Heart right ventricle (tissue), 16 donors: ENCODE measurements at places on chromosomes 3 and 15. TPM values are rescaled to one million over a fixed set of nuclear protein-coding genes. Genes with fewer than 3 reads are reported as not detected.
A peak's percentile ranks its signal among the peaks of the same experiment; 100 is the strongest.

The COLQ gene
- total RNA-seq: 16.5 TPM

The PLA1A gene
- 0.55 TPM for total RNA-seq

The MRAS gene
- total RNA-seq: 381 TPM

The CCNB2 gene
- total RNA-seq: 0.64 TPM

The ZNF80 gene
- not detected for total RNA-seq

The CHCHD4 gene
- total RNA-seq: 25.8 TPM

The EPHB3 gene
- total RNA-seq: 1.9 TPM

The CLDN18 gene
- total RNA-seq: not detected

The GOLGA8Q gene
- total RNA-seq: 5.4 TPM

The NR1I2 gene
- total RNA-seq: 0.18 TPM

GRCh38 chr15:100899601-100900000, 19.6 kb upstream of the LRRK1 start:
- H3K36me3 ChIP-seq: no peaks in the 10 kb centered on the region
- no peak for DNase-seq
- no peak overlapping the region for H3K27ac ChIP-seq
- no peaks in the 10 kb centered on the region for H3K27me3 ChIP-seq
- H3K4me3 ChIP-seq: no peak overlapping the region
- H3K4me1 ChIP-seq: peaks cover 18% of the 10 kb centered on the region

DNA sequence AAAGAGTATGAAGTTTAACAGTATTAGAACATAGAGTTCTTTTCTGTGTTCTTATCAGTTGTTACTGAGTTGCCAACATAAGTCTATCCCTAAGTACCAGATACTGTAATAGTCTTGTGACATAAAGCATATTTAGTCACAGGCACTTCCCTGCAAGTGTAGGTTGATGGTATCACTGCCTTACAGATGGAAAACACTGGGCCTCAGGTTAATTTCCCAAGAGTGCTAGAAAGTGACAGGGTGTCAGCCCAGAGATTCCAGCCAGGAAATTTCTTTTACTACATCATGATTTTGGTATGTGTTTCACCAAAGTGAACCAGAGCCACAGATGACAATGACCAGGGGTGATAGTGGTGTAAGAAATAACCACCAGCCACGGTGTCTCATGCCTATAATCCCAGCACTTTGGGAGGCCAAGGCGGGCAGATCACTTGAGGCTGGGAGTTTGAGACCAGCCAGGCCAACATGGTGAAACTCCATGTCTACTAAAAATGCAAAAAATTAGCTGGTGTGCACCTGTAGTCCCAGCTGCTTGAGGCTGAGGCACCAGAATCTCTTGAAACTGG, 3.2 kb downstream of the EIF1B start:
- H3K27me3 ChIP-seq: no peaks in the 10 kb centered on the region
- H3K36me3 ChIP-seq: no peaks in the 10 kb centered on the region
- peaks cover 57% of the 10 kb centered on the region for H3K4me1 ChIP-seq
- peak; percentile 27 for DNase-seq
- H3K27ac ChIP-seq: peak overlapping the region; percentile 99

- no peaks in the 10 kb centered on the region for H3K27me3 ChIP-seq
- H3K4me3 ChIP-seq: no peak overlapping the region
- DNase-seq: no peak
These were observed 777.7 kb downstream of the GBE1 start for GRCh38 chr3:80983753-80984152.

GRCh38 chr3:129942296-129942695, 32.2 kb upstream of the TRH start:
- no peaks in the 10 kb centered on the region for H3K4me1 ChIP-seq
- no peak overlapping the region for H3K27ac ChIP-seq
- peak; percentile 49 for DNase-seq
- no peak overlapping the region for H3K4me3 ChIP-seq
- H3K36me3 ChIP-seq: no peaks in the 10 kb centered on the region

DNA sequence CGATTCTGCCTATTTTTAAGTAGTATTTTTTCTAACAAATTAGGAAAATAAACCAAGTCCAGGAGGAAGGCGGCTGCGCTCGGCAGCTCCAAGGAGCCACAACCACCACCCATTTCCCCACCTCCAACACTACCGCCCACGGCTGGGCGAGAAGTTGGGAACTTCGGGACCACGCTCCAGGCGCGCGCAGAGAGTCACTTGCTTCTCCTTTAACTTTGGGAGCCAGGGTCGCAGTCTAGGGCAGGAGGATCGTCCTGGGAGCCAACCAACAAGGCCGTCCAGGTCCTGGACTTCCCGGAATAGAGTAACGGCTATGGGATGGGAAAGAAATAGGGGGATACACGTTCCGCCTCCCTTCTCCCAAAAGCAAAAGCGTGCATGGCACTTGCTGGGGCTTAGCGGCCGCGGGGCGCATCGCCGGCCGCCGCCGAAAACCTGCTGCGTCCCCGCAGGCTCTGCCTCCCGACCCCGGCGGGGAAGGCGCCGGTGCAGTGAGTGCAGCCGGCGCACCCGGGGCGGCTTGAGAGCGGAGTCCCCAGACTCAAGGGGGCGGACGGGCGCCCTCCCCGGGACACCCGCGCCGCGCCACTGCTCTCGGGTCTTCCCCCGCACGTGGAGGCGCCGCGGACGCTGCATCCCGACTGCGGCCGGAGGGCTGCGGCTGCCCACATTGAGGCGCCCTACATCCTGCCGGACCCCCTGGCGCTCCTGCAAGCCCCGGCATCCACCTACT, 699 bp downstream of the MEGF11 start:
- H3K27ac ChIP-seq: no peak overlapping the region
- peak overlapping the region; percentile 49 for H3K4me3 ChIP-seq
- no peaks in the 10 kb centered on the region for H3K36me3 ChIP-seq
- H3K4me1 ChIP-seq: peaks cover 16% of the 10 kb centered on the region
- no peak for DNase-seq

- no peaks in the 10 kb centered on the region for H3K27me3 ChIP-seq
- H3K27ac ChIP-seq: no peak overlapping the region
- no peaks in the 10 kb centered on the region for H3K36me3 ChIP-seq
- DNase-seq: no peak
These were observed 536.3 kb upstream of the NAALADL2 start for GRCh38 chr3:174322789-174323188.

GRCh38 chr15:59721411-59721810, 32.3 kb upstream of the BNIP2 start:
- no peak overlapping the region for H3K27ac ChIP-seq
- no peaks in the 10 kb centered on the region for H3K36me3 ChIP-seq
- H3K27me3 ChIP-seq: no peaks in the 10 kb centered on the region
- H3K4me1 ChIP-seq: no peaks in the 10 kb centered on the region
- DNase-seq: no peak

- no peak overlapping the region for H3K27ac ChIP-seq
- DNase-seq: no peak
- H3K36me3 ChIP-seq: no peaks in the 10 kb centered on the region
- no peaks in the 10 kb centered on the region for H3K27me3 ChIP-seq
- no peak overlapping the region for H3K4me3 ChIP-seq
These were observed 8.1 kb upstream of the MUC13 start for GRCh38 chr3:124942613-124943012.

DNA sequence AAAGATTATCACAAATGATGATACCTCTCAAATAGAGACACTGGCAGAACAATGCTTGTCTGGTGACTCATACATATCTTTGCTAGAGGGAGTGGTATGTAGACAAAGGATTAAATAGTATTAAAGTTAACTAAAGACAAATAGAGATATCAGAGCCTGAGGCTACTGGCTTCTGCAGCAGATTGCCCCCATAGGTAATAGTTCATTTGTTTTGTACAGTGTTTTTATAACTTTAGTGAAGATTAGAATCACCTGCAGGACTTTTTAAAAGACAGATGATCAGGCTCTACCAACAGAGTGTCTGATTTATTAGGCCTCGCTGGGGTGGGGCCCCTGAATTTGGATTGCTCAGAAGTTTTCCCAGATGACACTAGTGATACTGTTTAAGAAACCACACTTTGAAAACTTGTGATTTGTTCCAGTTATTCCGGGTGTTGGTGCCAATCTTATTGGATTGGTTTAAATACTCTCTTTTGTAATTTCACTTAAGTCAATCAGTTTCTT, 96.4 kb downstream of the NAALADL2 start:
- H3K27ac ChIP-seq: no peak overlapping the region
- no peaks in the 10 kb centered on the region for H3K36me3 ChIP-seq
- H3K27me3 ChIP-seq: no peaks in the 10 kb centered on the region
- H3K4me1 ChIP-seq: no peaks in the 10 kb centered on the region

GRCh38 chr15:80613762-80614365, 81.2 kb upstream of the ABHD17C start:
- H3K27me3 ChIP-seq: no peaks in the 10 kb centered on the region
- H3K27ac ChIP-seq: no peak overlapping the region
- H3K4me1 ChIP-seq: peaks cover 9% of the 10 kb centered on the region
- DNase-seq: no peak
- H3K4me3 ChIP-seq: no peak overlapping the region
